ENCODE measurements at places on chromosomes 12 and 14. TPM values are rescaled to one million over a fixed set of nuclear protein-coding genes. Genes with fewer than 3 reads are reported as not detected.

DNA sequence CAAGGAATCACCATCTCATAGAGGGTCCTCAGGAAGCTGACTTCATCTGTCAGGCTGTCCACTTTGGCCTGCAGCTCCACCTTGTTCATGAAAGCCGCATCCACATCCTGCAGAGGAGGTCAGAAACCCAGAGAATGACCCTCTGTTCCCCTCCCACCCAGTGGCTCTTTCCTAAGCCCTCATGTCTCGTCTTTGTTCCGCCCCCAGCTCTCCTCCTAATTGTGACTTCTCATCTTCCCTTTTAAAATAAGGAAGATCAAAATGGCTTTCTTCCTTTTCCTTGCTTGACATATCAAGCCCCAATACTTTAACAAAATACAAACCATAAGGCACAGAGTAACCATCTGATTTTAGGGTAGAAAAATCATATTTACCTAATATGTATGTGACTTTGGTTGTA, 4.4 kb downstream of the KRT76 start:
- no peaks in the 10 kb centered on the region for H3K4me1 ChIP-seq
- H3K36me3 ChIP-seq: no peaks in the 10 kb centered on the region
- H3K27me3 ChIP-seq: no peaks in the 10 kb centered on the region
- no peak overlapping the region for H3K4me3 ChIP-seq
- no peak overlapping the region for H3K27ac ChIP-seq
- no peak for DNase-seq

DNA sequence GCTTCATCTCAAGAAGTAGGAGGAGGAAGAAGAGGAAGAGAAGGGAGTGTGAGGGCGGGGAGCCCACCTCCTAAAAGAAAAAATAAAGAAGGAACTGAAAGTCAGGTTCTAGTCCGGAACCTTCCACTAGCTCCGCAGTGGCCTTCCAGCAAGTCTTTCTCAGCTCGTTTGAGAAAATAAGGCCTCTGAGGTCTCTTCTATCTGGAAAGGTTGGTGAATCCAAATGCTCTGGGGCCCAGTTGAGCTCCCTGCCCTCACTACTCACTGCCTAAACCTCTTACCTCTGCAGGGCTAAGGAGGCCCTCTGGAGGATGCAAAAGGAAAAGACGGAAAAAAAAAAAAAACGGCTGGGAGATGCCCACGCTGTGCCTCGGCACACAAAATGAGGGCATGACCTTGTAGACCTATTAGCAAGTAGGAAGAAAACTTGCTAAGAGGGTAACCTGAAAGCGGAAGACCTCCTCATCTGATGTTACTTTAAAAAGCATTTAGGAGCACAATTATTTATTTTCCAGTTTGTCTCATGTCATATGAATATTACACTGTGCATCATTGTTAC, 35.9 kb downstream of the FBLN5 start:
- no peaks in the 10 kb centered on the region for H3K36me3 ChIP-seq
- no peaks in the 10 kb centered on the region for H3K27me3 ChIP-seq
- peaks cover 3% of the 10 kb centered on the region for H3K4me1 ChIP-seq
- peak; percentile 39 for DNase-seq
- no peak overlapping the region for H3K4me3 ChIP-seq

DNA sequence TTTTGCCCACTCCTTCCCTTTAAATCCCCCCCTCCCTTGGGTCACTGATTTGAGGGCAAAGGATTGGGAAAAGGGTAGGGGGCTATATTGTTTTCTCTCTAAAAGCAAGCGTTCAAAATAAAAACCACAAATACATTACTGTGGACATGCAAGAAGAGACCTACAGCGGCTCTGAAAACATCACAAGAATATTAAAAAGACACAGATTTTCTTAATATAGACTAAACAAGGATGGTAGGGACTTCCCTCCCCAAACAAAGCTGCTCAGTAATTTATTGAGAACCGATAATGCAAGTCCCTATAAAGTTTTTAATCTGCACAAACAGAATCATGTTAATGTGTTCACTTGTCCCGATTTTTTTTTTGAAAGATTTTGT, 12.9 kb downstream of the TBX3 start:
- no peaks in the 10 kb centered on the region for H3K36me3 ChIP-seq
- H3K27me3 ChIP-seq: peaks cover 16% of the 10 kb centered on the region
- H3K4me1 ChIP-seq: peaks cover 4% of the 10 kb centered on the region
- H3K4me3 ChIP-seq: no peak overlapping the region

DNA sequence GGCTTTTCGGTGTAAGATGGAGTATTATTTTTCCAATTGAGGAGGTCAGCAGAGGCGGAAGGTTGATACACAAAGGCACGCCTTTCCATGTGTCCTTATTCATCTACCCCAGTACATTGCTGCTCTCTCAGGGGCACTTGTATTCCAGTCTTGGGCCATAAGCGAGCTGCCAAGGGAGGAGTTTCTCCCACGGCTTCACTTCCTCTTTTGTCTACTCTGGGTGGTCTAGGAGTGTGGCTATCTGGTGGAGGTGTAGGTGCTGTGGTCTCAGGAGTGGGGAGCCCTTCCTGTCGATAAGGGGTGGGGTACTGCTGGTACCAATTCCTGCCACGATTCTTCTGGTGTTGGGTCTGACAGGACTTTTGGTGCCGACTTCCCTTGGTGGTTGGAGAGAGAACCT, 73.4 kb downstream of the GAS2L3 start:
- no peaks in the 10 kb centered on the region for H3K27me3 ChIP-seq
- no peak overlapping the region for H3K27ac ChIP-seq
- H3K4me3 ChIP-seq: no peak overlapping the region

Gene KLRF1
- 0.40 TPM for total RNA-seq

Gene RBM23
- total RNA-seq: 67.7 TPM

DNA sequence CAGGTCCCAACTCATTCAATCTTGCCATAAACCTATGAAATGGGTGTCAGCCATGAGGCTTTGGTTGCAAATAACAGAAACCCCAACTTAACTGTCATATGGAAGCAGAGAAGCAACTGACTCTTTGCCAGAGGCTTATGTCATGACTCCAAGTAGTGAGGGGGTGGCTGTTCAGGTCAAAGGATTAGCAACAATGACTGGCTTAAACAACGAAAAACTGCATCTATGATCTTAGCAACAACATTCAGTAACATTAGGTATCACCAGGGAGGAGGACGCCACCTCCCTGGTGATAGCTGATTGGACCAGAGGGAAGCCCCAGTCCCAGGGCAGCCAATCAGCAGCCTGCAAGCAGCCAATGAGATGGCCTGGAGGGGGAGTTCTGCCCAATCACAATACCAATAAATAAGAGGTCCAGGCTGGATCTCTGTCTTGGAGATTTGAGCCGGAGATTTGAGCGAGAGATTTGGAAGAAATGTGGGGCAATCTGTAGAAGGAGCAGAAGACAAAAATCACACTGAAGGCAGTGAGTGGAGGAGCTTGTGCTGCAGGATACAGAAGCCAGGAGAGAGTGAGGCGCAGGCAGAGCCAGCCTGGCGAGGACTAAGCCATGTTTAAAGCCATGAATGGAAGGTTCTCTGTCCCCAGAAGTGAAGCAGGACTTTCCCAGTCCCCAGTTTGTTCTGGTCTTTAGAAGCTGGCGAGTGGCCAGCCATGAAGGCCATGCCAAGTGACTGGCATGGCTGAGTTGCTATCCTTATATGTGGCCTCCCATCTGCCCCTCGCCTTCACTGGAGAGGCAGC, 93.3 kb downstream of the CALM1 start:
- no peaks in the 10 kb centered on the region for H3K36me3 ChIP-seq
- no peaks in the 10 kb centered on the region for H3K4me1 ChIP-seq
- no peak overlapping the region for H3K27ac ChIP-seq
- no peak for DNase-seq

DNA sequence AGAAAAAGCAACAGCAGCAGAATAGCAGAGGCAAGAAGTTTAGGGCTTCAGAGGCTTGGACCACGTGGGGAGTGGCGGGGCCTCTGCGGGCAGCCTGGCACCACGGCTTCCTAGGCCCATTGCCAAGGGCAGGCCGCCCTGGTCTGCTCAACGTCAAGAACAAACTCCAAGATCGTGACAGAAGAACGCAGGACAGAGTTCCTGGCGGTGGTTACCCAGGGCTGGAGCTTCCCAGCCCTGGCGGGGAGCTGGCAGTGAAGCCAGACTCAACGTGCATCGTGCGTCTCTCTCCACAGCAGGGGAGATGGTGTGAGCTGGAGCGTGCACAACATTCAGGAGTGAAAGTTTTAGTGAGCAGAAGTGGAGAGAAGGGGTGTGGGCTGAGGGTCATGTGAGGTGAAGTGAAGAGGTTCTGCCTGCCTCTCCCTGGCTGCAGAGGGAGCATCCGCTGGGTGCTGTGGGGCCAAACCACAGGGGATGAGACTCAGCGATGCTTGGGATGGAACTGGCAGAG, 13.9 kb upstream of the CACNA2D4 start:
- H3K4me1 ChIP-seq: no peaks in the 10 kb centered on the region
- no peak overlapping the region for H3K27ac ChIP-seq
- peak; percentile 76 for DNase-seq
- no peaks in the 10 kb centered on the region for H3K27me3 ChIP-seq
- H3K4me3 ChIP-seq: no peak overlapping the region

GRCh38 chr12:2666846-2667245, 127.9 kb upstream of the FKBP4 start:
- H3K4me3 ChIP-seq: no peak overlapping the region
- no peaks in the 10 kb centered on the region for H3K4me1 ChIP-seq
- no peaks in the 10 kb centered on the region for H3K27me3 ChIP-seq
- no peak for DNase-seq
- H3K27ac ChIP-seq: no peak overlapping the region

Gene LMO3
- total RNA-seq: 0.72 TPM

DNA sequence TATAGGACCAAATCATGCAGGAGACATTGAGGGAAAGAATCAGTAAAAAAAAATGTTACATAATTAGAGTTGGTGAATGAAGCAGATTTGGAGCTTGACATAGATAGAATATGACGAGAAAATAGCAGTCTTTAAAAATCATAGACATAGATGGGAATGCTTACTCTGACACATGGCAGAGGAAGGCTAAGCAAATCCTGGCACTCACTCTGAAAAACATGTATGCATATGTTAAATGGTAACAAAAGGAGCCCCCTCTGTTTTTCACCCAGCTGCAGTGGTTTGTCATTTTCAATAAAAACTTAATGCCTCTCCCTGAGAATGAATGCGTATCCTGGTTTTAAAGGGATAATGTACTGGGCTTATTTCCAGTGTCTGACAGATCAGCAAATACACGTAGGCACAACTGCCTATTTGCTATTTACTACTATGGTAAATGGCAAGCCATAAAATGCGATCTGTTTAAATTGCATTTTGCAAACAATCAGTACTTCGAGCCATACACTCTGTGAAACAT, 561.2 kb upstream of the SEL1L start:
- no peak for DNase-seq
- H3K27ac ChIP-seq: no peak overlapping the region
- H3K4me3 ChIP-seq: no peak overlapping the region
- no peaks in the 10 kb centered on the region for H3K27me3 ChIP-seq
- H3K36me3 ChIP-seq: no peaks in the 10 kb centered on the region
- H3K4me1 ChIP-seq: no peaks in the 10 kb centered on the region

- no peaks in the 10 kb centered on the region for H3K27me3 ChIP-seq
- no peak for DNase-seq
- H3K4me1 ChIP-seq: no peaks in the 10 kb centered on the region
- H3K27ac ChIP-seq: no peak overlapping the region
- H3K36me3 ChIP-seq: no peaks in the 10 kb centered on the region
Measured at GRCh38 chr12:10824957-10825356, 1.2 kb downstream of the TAS2R10 start.

DNA sequence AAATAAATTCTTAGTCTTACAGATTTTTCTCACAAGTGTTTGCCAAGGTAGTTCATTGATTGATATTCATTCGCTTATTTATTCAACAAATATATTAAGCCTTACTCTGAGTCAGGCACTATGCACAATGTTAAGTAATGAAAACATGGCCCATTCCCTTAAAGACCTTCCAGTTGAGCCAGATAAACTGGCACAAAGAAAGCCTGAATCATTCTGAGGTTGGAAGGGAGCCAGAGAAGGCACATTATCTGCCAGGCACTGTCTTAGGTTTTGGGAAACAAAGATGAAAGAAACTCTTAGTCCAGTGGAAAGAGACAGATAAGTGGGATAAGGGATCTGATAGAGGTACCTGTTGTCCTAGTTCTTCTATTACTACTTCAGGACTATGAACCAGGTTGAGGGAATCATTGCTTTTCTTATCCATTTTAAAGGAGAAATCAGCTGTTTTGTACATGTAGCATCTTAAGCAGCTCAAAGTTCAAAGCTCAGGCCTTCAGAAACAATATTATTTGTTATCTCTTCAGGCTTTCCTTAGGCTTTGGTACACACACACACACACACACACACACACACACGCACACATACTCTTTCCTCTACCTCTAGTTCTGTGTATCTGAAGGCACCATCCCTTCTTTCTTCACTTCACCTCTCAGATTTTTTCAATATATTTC, 27.0 kb downstream of the PDE6H start:
- no peaks in the 10 kb centered on the region for H3K36me3 ChIP-seq
- H3K4me1 ChIP-seq: no peaks in the 10 kb centered on the region
- H3K27ac ChIP-seq: no peak overlapping the region
- DNase-seq: no peak

DNA sequence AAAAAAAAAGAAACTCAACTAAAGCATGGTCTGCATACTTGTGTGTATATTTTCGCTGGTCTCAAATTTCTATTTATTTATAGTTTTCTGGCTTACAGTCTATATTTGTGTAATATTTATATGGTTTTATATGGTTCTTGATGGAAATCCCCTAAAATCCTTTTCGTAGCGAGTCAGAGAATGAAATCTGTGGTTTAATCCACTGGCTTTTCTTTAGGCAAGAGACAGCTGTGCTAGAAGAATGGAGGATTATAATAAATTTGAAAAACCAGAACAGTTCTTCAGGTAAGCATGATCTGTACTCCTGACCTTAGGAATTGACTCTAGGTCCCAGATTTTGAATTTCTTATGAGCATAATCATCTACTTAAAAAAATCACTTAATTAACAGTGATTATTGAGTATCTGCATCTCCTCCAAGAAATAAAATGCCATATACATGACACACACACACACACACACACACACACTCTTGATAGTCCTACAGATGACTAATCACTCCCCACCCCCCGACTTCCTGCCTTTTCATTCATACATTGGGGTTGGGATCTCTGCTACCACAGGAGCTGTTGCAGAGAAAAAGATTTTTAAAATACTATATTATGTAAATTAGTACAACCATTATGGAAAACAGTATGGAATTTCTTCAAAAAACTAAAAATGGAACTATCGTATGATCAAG, 113.4 kb downstream of the CRADD start:
- no peak overlapping the region for H3K4me3 ChIP-seq
- H3K27me3 ChIP-seq: no peaks in the 10 kb centered on the region
- no peak for DNase-seq
- H3K27ac ChIP-seq: no peak overlapping the region

- H3K4me3 ChIP-seq: no peak overlapping the region
- H3K27ac ChIP-seq: no peak overlapping the region
- H3K36me3 ChIP-seq: no peaks in the 10 kb centered on the region
- H3K27me3 ChIP-seq: no peaks in the 10 kb centered on the region
- peaks cover 7% of the 10 kb centered on the region for H3K4me1 ChIP-seq
Measured at GRCh38 chr12:121532503-121533393, 48.1 kb downstream of the KDM2B start.

Data from colonic mucosa (tissue), 4 donors.